ENCODE measurements at places on chromosomes 7 and 10.

DNA sequence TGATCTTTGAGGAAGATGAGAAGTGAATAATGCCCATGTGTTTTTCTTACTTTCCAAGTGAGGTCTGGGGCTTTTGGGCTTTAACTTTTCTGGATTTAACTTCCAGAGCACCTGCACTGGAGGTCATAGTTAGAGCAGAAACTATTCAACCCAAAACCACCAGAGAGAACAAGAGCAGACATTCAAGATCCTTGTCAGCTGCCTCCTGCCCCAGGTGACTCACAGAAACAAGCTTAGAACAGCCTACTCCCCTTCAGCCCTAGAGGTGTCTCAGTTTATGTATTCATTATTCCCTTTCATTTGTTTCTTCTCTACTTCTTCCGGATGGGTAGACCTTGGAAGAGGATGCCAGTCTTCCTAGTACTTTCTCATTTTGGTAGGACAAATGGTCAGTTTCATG, 270.5 kb downstream of the CNTNAP2 start:
- no peak overlapping the region for H3K4me3 ChIP-seq
- H3K4me1 ChIP-seq: no peaks in the 10 kb centered on the region
- no peak overlapping the region for H3K27ac ChIP-seq

- H3K4me3 ChIP-seq: no peak overlapping the region
- H3K27ac ChIP-seq: no peak overlapping the region
- H3K27me3 ChIP-seq: no peaks in the 10 kb centered on the region
Observed at GRCh38 chr10:81109200-81109752, 571.6 kb downstream of the SH2D4B start.

- H3K36me3 ChIP-seq: peaks cover 3% of the 10 kb centered on the region
- no peak overlapping the region for H3K27ac ChIP-seq
- peak overlapping the region; percentile 60 for H3K4me3 ChIP-seq
- peaks cover 24% of the 10 kb centered on the region for H3K27me3 ChIP-seq
Observed at GRCh38 chr7:151382079-151382885, 27.6 kb downstream of the WDR86 start.

GRCh38 chr10:9297580-9297979, 1243.1 kb downstream of the GATA3 start:
- H3K27ac ChIP-seq: no peak overlapping the region
- peaks cover 2% of the 10 kb centered on the region for H3K27me3 ChIP-seq
- H3K36me3 ChIP-seq: no peaks in the 10 kb centered on the region
- no peak for DNase-seq
- peaks cover 23% of the 10 kb centered on the region for H3K4me1 ChIP-seq

DNA sequence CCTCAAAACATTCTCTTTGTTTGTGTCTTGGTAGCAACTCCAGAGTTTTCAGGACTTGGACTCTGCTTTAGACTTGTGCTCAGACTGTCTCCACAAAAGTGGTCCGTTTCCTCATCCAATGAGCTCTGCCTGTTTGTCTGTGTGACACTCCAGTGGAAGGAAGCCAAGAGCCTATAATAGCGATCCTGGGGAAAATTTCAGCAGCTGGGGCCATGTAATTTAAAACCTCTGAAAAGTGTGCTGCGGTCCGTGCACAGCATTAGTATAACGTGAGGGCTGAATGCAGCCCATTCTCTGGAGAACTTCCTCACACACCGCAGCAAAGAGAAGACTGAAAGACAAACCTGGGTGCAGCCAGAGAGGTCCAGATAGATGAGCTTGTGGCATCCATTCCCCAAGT, at the start of gene LRRC17:
TSS of gene LRRC17 (plus strand) at position 259 of the 400 bp plus-strand sequence. CDS start 20,914 bp downstream, outside the sequence.
- no peak within 1 kb of the TSS for H3K4me3 ChIP-seq
- no peak for DNase-seq
- no peak within 1 kb of the TSS for H3K27ac ChIP-seq

- peak overlapping the region; percentile 70 for H3K4me3 ChIP-seq
- no peak for DNase-seq
- H3K4me1 ChIP-seq: peaks cover 15% of the 10 kb centered on the region
- H3K27me3 ChIP-seq: peaks cover 12% of the 10 kb centered on the region
- no peaks in the 10 kb centered on the region for H3K36me3 ChIP-seq
- H3K27ac ChIP-seq: peak overlapping the region; percentile 25
Observed at GRCh38 chr7:22083704-22084240, 138.1 kb upstream of the CDCA7L start.

DNA sequence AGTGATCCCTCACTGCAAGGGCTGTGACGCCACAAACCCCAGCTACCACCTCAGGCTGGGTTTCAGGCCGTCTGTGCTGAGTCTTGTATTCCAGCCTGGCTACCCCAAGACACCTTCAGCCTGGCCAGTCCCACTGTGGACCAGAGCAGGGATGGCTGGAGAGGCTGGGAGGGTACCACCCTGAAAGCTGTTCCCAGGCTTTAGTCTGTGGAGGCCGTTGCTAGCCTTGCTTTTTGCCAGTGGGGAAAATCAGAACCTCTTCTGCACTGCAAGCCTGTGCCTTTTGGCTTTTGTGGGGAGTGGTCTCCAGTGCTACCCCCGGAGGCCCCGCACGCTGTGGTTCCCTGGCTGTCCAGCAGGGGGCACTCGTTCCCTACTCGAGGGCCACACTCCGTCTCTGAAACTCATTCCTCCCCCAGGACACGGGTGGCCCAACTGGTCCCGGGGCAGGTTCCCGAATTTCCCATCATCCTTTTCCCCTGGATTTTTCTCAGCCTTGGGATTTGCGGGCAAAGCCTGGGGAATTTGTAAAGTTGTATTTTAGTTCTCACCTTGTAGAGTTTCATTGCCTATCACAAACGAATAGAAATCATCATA, 128.4 kb upstream of the BTBD16 start:
- no peaks in the 10 kb centered on the region for H3K36me3 ChIP-seq
- H3K27ac ChIP-seq: no peak overlapping the region
- no peak overlapping the region for H3K4me3 ChIP-seq
- DNase-seq: peak; percentile 40

DNA sequence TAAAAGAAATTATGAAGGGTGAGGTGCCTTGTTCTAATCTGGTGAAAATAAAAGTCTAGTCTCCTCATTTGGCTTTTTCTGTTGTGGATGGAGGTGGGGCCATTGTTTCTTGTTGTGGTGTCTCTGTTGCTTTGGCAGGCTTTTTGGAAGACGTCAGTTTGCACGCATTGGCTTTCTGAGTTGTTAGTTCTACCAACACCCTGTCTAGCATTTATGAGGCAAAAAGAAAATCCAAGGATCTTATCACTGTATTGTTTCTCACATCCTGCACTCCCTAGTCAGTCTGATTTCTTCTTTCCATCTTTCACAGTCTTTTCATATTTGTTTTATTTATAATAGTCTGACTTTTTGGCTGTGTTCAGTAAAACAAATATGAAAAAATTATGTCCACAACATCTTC, 898.3 kb downstream of the REEP3 start:
- DNase-seq: no peak
- H3K4me1 ChIP-seq: no peaks in the 10 kb centered on the region
- H3K36me3 ChIP-seq: no peaks in the 10 kb centered on the region
- no peak overlapping the region for H3K27ac ChIP-seq
- no peak overlapping the region for H3K4me3 ChIP-seq
- H3K27me3 ChIP-seq: no peaks in the 10 kb centered on the region

GRCh38 chr7:8378349-8379019, 54.9 kb upstream of the NXPH1 start:
- no peak overlapping the region for H3K27ac ChIP-seq
- no peaks in the 10 kb centered on the region for H3K36me3 ChIP-seq
- no peak for DNase-seq
- no peak overlapping the region for H3K4me3 ChIP-seq

GRCh38 chr7:158586499-158587161, 993 bp downstream of the PTPRN2 start:
- no peak overlapping the region for H3K4me3 ChIP-seq
- no peaks in the 10 kb centered on the region for H3K36me3 ChIP-seq
- H3K4me1 ChIP-seq: peaks cover 5% of the 10 kb centered on the region
- peaks cover 52% of the 10 kb centered on the region for H3K27me3 ChIP-seq

DNA sequence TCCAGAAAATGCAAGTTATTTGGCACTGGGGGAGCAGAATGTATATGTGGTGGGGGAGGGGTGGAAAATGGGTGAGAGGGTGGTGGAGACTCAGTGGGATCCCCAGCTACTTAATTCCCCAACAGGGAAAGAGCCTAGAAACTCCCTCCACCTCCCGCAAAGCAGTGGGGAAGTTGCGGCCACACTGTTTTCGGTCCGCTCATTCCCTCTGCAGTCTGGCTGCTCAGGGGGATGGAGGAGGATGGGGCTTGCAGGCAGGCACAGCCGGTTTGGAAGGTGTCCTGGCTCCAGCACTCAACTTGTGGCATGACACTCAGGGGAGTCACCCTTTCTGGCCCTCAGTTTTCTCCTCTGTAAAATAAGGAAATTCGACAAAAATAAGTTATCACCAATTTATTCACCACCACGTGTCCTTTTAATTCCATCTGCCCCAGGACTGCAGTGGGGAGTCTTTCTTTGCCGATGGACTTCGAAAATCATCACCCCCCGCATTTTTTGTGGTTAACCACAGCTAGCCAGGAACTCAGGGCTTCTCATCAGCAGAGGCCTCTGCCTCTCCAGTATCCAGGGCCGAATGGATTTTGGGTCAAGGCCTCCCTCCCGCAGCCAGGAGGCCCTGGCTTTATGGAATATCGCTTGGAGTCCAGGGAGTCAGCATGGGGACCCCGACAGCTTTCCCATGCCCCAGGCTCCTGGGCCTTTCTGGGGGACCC, 1.6 kb upstream of the HTRA1 start:
- peaks cover 8% of the 10 kb centered on the region for H3K4me1 ChIP-seq
- DNase-seq: no peak
- H3K4me3 ChIP-seq: no peak overlapping the region
- no peaks in the 10 kb centered on the region for H3K36me3 ChIP-seq
- H3K27me3 ChIP-seq: peaks cover 62% of the 10 kb centered on the region

GRCh38 chr7:16365177-16365576, 56.2 kb downstream of the CRPPA start:
- H3K27ac ChIP-seq: no peak overlapping the region
- no peaks in the 10 kb centered on the region for H3K27me3 ChIP-seq
- no peaks in the 10 kb centered on the region for H3K4me1 ChIP-seq
- H3K4me3 ChIP-seq: no peak overlapping the region

- H3K4me3 ChIP-seq: no peak overlapping the region
- DNase-seq: no peak
- no peak overlapping the region for H3K27ac ChIP-seq
- H3K4me1 ChIP-seq: no peaks in the 10 kb centered on the region
Observed at GRCh38 chr10:44323838-44324237, 61.1 kb downstream of the CXCL12 start.

DNA sequence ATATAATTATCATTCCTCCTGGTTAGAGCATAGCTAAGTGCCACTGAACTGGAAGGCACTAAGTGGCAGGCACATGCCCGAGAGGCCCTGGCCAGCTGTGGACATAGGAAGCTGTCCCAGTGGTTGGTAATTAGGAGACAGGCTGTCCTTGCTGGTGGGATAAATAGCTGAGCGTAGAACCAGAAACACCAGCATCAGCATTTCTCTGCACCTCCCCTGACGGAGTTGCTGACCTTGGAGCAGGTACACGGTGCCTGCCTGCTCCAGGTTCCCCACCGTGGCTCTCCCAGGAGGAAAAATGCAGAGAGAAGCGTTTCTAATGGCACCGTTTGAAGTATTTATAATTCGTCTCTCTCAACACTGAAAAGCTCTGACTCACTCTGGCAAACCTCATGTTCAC, 5.6 kb upstream of the ABLIM1 start:
- no peaks in the 10 kb centered on the region for H3K4me1 ChIP-seq
- no peak for DNase-seq
- no peak overlapping the region for H3K4me3 ChIP-seq

DNA sequence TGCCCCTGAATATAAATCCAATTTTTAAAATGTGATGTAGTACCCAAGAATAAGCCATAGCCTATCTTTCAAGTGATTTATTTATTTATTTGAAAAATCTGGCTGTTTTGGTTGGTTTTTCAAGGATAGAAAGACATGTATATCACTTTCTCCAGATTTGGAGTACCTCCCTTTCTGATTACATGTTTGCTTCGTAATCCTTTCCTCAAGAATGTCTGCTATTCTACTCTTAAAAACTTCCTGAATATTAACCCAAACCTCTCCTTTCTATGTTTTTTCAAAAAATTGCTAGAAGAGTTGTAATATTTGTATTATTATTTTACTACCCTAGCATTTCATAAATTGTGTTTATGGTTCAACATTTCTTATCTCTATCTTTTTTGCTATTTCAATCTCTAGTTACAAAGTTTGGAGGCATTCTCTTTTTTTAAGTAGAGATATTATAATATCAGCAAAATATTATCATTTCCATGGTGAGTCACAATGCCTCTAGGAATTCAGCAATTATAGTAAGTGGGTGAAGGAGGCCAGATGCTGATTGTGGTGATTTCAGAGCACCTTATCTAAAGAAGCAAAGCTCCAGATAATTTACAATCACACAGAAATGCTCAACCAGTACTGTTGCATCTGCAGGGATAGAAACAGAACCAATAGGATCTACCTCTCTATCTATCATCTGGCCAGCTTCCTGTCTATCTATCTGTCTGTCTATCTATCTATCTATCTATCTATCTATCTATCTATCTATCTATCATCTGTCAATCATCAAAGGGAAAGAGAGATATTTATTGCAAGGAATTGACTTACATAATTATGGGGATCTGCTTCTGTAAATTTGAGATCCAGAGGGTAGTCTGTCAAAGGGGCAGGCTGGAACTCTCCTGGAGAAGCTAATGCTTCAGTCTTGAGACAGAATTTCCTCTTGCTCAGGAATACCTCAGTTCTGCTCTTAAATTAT, 412.5 kb upstream of the SEMA3C start:
- H3K4me3 ChIP-seq: no peak overlapping the region
- no peaks in the 10 kb centered on the region for H3K4me1 ChIP-seq
- no peak for DNase-seq
- H3K27me3 ChIP-seq: no peaks in the 10 kb centered on the region
- H3K36me3 ChIP-seq: no peaks in the 10 kb centered on the region

DNA sequence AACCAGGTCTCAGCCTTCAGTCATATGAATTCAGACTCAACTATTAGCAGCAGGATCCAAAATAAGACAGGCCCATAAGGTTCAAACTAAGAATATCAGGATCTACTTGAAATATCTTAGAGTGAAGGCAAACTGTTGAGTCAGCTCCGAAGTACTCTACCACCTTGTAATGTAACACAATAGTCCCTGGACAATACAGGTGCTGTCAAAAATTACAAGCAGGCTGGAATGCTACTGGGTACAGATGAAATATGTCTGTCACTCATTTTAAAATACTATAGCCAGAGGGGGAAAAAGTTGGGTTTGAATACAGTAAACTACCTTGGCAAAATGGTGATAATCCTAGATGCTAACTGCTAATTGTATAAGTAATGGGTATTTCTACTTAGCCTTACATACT, 6.8 kb downstream of the PAXIP1 start:
- no peak overlapping the region for H3K27ac ChIP-seq
- H3K4me1 ChIP-seq: peaks cover 1% of the 10 kb centered on the region
- DNase-seq: no peak
- no peaks in the 10 kb centered on the region for H3K27me3 ChIP-seq
- H3K36me3 ChIP-seq: peaks cover 49% of the 10 kb centered on the region
- H3K4me3 ChIP-seq: no peak overlapping the region

- H3K36me3 ChIP-seq: peaks cover 29% of the 10 kb centered on the region
- DNase-seq: no peak
- H3K4me3 ChIP-seq: no peak overlapping the region
- H3K27me3 ChIP-seq: no peaks in the 10 kb centered on the region
- peaks cover 19% of the 10 kb centered on the region for H3K4me1 ChIP-seq
Observed at GRCh38 chr7:105118612-105119600, 104.9 kb downstream of the KMT2E start.
